ENCODE measurements at places on chromosomes 2 and 18.

- DNase-seq, result no peak
Measured at GRCh38 chr18:73691118-73691517, 456.5 kb downstream of the FBXO15 start.

- DNase-seq, result no peak
Measured at GRCh38 chr2:11754700-11755015, 8.2 kb downstream of the LPIN1 start.

- DNase-seq, result no peak
Measured at GRCh38 chr2:235330775-235331451, 162.9 kb upstream of the AGAP1 start.

GRCh38 chr2:195106681-195107380 is 550.2 kb upstream of the SLC39A10 start:
- DNase-seq, result no peak

DNA sequence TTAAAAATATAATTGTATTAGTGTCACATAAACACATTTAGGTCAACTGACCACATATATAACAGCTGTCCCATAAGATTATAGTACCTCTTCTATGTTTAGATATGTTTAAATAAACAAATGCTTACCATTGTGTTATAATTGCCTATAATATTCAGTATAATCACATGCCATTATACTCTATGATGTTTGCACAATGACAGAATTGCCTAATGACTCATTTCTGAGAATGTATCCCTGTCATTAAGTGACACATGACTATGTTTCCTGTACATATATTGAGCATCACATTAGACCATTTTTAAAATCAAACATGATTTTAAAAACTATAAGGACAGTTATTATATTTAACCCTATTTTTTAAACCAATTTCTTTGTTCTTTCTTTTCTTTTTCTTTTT is 89.8 kb downstream of the HS6ST1 start:
- no peak for DNase-seq

- DNase-seq, result no peak
Measured at GRCh38 chr18:8813611-8814010, 108.3 kb downstream of the MTCL1 start.

GRCh38 chr2:34291076-34291475 is 692.0 kb upstream of the FAM98A start:
- DNase-seq, result no peak

GRCh38 chr2:213678437-213679218 is 394.4 kb downstream of the SPAG16 start:
- DNase-seq, result no peak

GRCh38 chr18:76522122-76522503 is 27.1 kb upstream of the ZNF516 start:
- no peak for DNase-seq

GRCh38 chr2:155377266-155377680 is 678.8 kb downstream of the KCNJ3 start:
- no peak for DNase-seq

GRCh38 chr2:6167592-6168138 is 475.5 kb downstream of the SOX11 start:
- DNase-seq, result no peak

DNA sequence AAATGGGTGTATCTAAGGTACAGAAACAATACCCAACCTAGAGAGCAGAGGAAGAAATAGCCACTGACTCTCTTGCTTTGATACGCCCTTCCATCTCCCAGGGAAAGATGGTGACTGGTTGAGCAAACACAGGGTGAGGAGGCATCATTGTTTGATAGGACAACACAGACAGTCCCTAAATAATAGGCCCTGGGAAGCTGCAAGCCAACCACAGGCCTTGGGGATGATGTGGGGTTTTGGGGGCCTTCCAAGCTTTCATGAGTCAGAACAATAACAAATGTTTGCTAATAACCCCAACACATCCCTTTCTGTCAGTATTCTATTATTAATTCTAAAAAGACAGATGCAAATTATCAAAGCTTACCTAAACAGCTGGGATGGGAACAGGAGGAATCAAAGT is 9.8 kb downstream of the LGALSL start:
- DNase-seq, result no peak

DNA sequence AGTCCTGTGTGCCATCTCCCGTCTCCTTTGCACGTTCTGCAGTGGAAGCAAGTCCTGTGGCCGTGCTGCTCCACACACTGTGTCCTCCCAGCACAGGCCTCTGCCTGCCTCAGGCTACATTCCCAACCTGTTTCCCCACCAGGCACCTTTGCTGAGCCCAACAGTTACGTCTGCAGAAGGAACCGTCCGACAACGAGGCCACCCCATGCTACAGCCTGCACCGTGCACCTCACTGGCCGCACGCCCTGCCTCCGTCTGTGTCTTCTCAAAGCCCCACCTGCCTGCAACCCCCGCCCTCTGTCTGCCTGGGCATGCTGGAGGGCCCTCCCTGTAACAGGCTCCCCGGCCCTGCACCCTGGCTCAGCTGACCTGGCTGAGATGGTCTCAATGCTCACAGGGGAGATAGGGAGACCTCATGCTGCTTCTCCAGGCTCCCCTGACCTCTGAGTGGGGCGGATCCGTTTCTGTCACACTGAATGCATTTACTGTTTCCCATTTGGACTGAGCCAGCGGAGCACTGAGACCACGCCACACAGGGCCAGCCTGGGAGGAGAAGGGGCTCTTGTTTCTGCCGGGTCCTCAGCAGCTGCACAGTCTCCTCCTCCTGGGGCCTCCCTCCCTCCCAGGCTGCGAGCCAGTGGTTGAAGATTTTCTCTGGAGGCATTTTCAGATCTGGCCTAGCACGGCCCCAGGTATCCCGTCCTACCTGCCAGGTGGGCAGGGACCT is 109.1 kb upstream of the OTOS start:
- no peak for DNase-seq
